Activated T-cell treated with anti-CD3 and anti-CD28 coated beads for 1 hour (primary cell): ENCODE measurements at places on chromosomes 12 and 14.

GRCh38 chr12:26156201-26156871, 31.5 kb upstream of the BHLHE41 start:
- DNase-seq, result no peak

DNA sequence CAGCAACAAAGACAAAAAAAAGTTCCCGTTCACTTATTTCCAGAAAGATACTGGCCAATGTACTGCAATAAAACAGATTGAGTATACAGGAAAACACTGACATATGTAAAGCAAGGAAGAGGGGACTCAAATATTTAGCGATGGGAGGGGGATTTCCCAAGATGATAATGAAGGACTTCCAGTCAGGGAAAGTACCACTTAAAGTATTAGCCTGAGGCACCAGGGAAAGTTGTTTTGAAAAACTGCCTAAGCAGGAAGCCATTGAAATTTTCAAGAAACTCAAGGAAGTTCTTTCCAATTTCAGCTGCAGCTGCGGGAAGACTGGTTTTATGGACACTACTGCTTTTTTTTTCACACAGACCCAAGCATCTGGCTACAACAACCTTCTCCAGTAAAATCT, 1007.4 kb upstream of the NOVA1 start:
- DNase-seq, result no peak

DNA sequence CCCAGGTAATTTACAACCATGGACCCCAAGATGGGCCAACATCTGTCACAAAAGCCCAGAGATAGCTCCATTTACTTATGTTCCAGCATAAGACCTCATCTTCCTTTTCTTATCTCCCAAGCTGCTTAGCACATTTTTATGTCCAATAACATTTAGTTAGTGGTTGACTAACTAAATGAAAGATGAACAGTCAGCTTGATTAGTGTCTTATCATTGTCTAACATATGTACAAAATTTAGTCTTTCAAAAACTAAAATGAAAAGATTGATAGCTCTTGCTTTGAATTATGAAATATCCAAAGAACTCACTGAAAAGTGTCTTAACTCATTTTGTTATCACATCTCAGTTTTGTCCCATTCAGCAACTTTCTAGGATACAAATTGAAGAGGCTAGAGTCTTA, 163.1 kb upstream of the EGLN3 start:
- no peak for DNase-seq

- no peak for DNase-seq
These were observed 60.1 kb downstream of the RPS29 start for GRCh38 chr14:49526101-49526500.

GRCh38 chr12:102095677-102096263, 24.1 kb downstream of the NUP37 start:
- DNase-seq, result no peak
